Thoracic aorta (tissue), 2 donors: ENCODE measurements at places on chromosomes 7 and 10.

DNA sequence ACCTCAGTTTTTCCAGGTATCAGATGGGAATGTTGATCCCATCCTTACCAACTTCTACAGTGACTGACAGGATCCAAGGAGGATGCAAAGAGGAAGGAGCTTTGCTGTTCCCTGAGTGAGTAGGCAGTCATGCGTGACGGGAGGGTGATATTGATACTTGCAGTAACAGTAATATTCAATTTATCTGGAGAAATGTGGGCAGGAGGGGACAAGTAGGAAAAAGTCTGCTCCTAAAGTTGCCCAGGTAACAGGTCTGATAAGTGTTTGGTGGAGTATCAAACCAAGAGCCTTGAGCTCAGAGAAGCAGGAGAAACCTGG, 3.3 kb upstream of the ZCCHC24 start:
- DNase-seq, result no peak
- H3K36me3 ChIP-seq, result no peaks in the 10 kb centered on the region
- H3K4me1 ChIP-seq, result peaks cover 9% of the 10 kb centered on the region

DNA sequence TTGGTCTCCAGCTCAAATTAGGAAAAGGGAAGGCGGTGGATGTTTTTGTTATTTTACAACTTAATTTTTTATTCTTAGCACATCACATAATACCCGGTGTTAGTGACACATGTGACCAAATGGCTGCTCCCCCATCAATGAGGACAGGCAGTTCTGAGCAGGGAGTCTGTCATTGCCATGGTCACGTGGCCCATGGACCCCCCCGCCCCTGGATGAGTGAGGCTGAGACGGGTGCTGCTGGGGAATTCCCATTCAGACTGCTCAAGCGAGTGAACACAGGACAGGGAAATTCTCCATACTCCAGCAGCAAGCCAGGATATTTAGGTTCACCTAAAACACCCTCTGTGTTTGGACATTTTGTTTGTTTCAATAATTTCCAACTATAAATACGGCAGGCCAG, 34.7 kb upstream of the SLC35B4 start:
- no peaks in the 10 kb centered on the region for H3K27me3 ChIP-seq
- H3K36me3 ChIP-seq, result no peaks in the 10 kb centered on the region
- no peaks in the 10 kb centered on the region for H3K4me1 ChIP-seq
- DNase-seq, result no peak
- H3K4me3 ChIP-seq, result no peak overlapping the region

DNA sequence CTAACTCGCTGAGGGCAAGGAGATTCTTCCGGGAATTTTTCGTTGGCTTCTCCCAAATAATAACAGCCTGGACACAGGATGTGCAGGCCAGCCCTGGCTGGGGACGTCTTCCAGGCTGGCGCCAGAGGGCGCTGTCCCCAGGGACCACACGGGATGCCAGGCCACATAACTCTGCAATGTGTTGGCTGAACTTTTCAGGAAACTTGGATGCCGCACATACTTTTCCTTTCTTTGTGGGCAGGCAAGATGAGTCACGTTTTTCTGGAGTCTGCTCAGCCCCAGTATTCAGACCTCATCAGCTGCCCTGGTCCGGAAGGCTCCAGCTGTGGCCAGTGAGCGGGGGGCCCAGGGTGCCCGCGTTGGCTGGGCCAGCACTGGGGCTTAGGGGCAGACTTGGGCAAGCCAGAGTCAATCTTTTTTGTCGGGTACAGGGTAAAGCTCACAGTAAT, 122.7 kb downstream of the PRKAG2 start:
- no peaks in the 10 kb centered on the region for H3K36me3 ChIP-seq
- no peak overlapping the region for H3K4me3 ChIP-seq
- DNase-seq, result peak; percentile 61
- H3K4me1 ChIP-seq, result peaks cover 55% of the 10 kb centered on the region

GRCh38 chr7:467856-468545, 51.6 kb downstream of the PDGFA start:
- peaks cover 24% of the 10 kb centered on the region for H3K4me1 ChIP-seq
- no peak overlapping the region for H3K4me3 ChIP-seq
- H3K27me3 ChIP-seq, result no peaks in the 10 kb centered on the region
- H3K27ac ChIP-seq, result no peak overlapping the region
- no peaks in the 10 kb centered on the region for H3K36me3 ChIP-seq

- no peaks in the 10 kb centered on the region for H3K27me3 ChIP-seq
- H3K4me1 ChIP-seq, result peaks cover 29% of the 10 kb centered on the region
- peaks cover 19% of the 10 kb centered on the region for H3K36me3 ChIP-seq
- peak overlapping the region; percentile 94 for H3K27ac ChIP-seq
- H3K4me3 ChIP-seq, result peak overlapping the region; percentile 82
These were observed 329 bp downstream of the NOLC1 start for GRCh38 chr10:102152545-102152890.

DNA sequence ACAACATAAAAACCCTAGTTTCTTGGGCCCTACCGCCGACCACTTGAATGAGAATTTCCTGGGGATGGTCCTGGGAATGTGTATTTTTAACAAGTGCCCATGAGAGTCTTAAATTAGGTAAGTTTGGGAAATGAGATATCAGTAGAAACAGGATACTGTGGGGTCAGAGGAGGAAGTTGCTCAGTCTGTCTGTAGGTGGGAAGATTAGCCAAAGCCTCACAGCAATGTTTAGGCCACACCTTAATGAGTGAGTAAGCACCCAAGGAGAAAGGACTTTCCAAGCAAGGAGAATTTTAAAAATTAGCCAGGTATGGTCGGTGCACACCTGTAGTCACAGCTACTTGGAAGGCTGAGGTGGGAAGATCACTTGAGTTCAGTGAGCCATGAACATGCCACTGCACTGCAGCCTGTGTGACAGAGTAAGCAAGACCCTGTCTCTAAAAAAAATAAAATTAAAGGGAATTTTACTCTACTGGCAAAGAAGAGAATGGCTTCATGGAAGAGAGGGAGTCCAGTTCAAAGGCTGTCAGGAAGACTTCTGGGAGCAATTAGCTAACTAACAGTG, 31.9 kb downstream of the PAPSS2 start:
- no peak overlapping the region for H3K4me3 ChIP-seq
- no peak overlapping the region for H3K27ac ChIP-seq
- H3K27me3 ChIP-seq, result no peaks in the 10 kb centered on the region
- DNase-seq, result no peak
- H3K4me1 ChIP-seq, result no peaks in the 10 kb centered on the region
- no peaks in the 10 kb centered on the region for H3K36me3 ChIP-seq

DNA sequence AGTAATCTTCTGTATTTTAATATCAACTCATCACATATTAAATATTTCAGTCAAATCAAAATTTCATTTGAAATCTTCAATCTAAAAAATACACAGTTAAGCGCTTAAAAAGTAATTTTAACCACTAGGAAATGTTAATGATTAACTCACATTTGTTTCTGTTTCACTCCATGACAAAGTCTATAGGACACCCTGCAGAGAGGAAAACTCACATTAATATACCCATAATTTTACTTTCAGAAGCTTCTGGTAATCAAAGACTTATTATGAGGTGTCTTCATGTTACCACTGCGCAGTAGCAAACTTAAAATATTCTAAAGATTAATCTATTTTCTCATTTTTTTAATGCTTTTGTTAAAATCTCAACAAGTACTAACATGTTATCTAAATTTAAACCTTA, 41.0 kb upstream of the ZNF518A start:
- H3K27ac ChIP-seq, result peak overlapping the region; percentile 87
- H3K4me1 ChIP-seq, result no peaks in the 10 kb centered on the region
- H3K27me3 ChIP-seq, result no peaks in the 10 kb centered on the region
- DNase-seq, result no peak

- peak overlapping the region; percentile 48 for H3K4me3 ChIP-seq
- peak overlapping the region; percentile 63 for H3K27ac ChIP-seq
- H3K4me1 ChIP-seq, result peaks cover 87% of the 10 kb centered on the region
- peak; percentile 23 for DNase-seq
- no peaks in the 10 kb centered on the region for H3K36me3 ChIP-seq
These were observed 13.9 kb downstream of the VCL start for GRCh38 chr10:74011770-74012169.

DNA sequence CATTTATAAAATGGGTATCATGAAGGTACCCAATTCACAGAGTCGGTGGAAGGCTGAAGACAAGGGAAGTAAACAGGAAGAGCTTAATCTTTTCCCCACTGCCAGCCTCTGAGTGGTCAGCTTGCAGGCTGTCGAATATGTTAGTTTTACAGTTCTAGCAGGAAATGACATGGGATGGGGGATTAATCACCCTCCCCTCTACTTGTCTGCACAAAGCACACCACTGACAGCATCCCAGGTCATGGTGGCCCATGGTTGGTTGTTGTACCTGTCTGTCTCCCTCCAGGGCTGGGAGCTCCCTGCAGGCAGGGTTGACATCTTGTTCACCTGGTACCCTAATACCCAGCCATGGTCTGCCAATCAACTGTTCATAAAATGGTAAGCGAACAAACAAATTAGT, 55.6 kb downstream of the GRB10 start:
- DNase-seq, result no peak
- H3K4me3 ChIP-seq, result no peak overlapping the region
- H3K36me3 ChIP-seq, result no peaks in the 10 kb centered on the region
- H3K27ac ChIP-seq, result no peak overlapping the region

- DNase-seq, result no peak
- no peak overlapping the region for H3K27ac ChIP-seq
- no peaks in the 10 kb centered on the region for H3K36me3 ChIP-seq
- H3K27me3 ChIP-seq, result no peaks in the 10 kb centered on the region
- H3K4me1 ChIP-seq, result no peaks in the 10 kb centered on the region
These were observed 100.2 kb upstream of the MPP7 start for GRCh38 chr10:28403090-28403489.

DNA sequence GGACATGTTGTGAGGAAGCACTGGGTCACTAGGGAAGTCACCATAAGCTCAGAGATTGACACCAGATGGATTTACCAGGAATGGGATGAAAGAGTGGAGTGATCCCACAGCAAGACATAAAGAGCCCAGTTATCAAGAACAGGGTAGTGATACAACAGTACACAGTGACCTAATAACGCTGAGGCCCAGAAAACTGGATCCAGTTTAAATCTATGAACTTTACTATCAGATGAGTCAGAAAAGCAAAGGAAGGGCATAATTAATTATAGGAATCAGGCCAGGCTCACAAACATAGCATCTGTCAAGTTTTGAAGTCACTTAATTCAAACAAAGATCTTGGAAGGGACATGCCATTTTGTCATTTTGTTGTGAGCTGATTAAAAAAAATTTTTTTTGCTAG, 73.5 kb downstream of the LRRN3 start:
- no peaks in the 10 kb centered on the region for H3K27me3 ChIP-seq
- H3K36me3 ChIP-seq, result no peaks in the 10 kb centered on the region
- no peak for DNase-seq
- peaks cover 8% of the 10 kb centered on the region for H3K4me1 ChIP-seq
- no peak overlapping the region for H3K27ac ChIP-seq

GRCh38 chr7:131893631-131894340, 337.4 kb upstream of the PODXL start:
- H3K27ac ChIP-seq, result no peak overlapping the region
- no peak for DNase-seq
- no peaks in the 10 kb centered on the region for H3K4me1 ChIP-seq
- H3K4me3 ChIP-seq, result no peak overlapping the region
- no peaks in the 10 kb centered on the region for H3K27me3 ChIP-seq
- no peaks in the 10 kb centered on the region for H3K36me3 ChIP-seq

DNA sequence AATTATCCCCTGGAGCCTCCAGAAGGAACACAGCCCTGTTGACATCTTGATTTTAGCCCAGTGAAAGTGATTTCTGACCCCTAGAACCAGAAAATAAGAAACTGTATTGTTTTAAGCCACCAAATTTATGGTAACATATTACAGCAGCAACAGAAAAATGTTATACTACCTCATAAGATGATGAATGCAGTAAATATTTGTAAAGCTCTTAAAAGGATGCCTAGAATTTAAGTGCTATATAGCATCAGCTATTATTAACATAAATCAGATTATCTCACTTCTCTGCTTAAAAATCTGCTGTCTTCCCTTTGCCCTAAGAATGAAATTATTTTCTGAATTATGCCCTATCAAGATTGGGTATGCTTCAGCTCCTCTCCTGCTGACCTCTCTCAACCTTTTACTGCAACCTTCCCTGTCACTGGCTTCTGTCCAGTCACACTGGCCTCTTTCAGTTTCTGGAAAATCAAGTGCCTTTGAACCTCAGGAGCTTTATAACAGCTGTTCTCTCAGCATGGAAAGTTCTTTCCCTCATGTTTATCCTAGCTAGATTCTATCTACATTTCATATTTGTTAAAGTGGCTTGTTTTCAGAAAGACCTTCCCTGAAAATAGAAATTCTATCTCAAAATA, 78.9 kb downstream of the GPR37 start:
- no peaks in the 10 kb centered on the region for H3K4me1 ChIP-seq
- no peaks in the 10 kb centered on the region for H3K36me3 ChIP-seq
- DNase-seq, result no peak
- no peak overlapping the region for H3K27ac ChIP-seq

DNA sequence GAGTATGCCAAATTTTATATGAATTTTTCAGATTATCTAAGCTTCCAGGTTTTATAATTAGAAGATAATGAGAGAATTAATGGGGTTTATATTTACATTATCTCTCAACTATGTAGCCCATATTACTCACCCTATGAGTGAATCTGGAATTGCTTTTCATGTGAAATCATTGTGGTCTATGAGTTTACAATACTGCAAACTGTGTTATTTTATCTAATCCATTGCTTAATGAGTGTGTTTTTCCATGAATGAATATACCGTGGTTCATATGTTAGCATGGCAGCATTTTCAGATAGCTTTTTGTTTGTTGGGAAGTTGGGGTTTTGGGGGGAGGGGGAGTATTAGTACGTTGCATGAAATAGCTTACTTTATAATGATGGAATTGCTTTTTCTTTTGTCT, 44.5 kb downstream of the FGFBP3 start:
- H3K27me3 ChIP-seq, result no peaks in the 10 kb centered on the region
- H3K4me1 ChIP-seq, result no peaks in the 10 kb centered on the region
- H3K36me3 ChIP-seq, result peaks cover 24% of the 10 kb centered on the region
- H3K4me3 ChIP-seq, result no peak overlapping the region
- H3K27ac ChIP-seq, result no peak overlapping the region

- peaks cover 19% of the 10 kb centered on the region for H3K36me3 ChIP-seq
- no peaks in the 10 kb centered on the region for H3K4me1 ChIP-seq
- H3K27me3 ChIP-seq, result no peaks in the 10 kb centered on the region
These were observed 46.1 kb downstream of the ARMH3 start for GRCh38 chr10:102009801-102010425.

- no peak overlapping the region for H3K27ac ChIP-seq
- H3K4me3 ChIP-seq, result no peak overlapping the region
- H3K27me3 ChIP-seq, result no peaks in the 10 kb centered on the region
- no peak for DNase-seq
These were observed 181.3 kb downstream of the TAX1BP1 start for GRCh38 chr7:27921081-27921836.

- H3K27me3 ChIP-seq, result no peaks in the 10 kb centered on the region
- H3K4me1 ChIP-seq, result peaks cover 14% of the 10 kb centered on the region
- H3K36me3 ChIP-seq, result peaks cover 3% of the 10 kb centered on the region
- no peak overlapping the region for H3K4me3 ChIP-seq
- DNase-seq, result no peak
- no peak overlapping the region for H3K27ac ChIP-seq
These were observed 57.4 kb downstream of the GNA12 start for GRCh38 chr7:2786607-2787116.
